Stimulated activated CD4-positive, alpha-beta T cell treated with anti-CD3 and anti-CD28 coated beads, Interleukin-1b, Interleukin-23, amount 100 ng/mL, for 1 hour (primary cell): ENCODE measurements at places on chromosomes 7 and 10.

DNA sequence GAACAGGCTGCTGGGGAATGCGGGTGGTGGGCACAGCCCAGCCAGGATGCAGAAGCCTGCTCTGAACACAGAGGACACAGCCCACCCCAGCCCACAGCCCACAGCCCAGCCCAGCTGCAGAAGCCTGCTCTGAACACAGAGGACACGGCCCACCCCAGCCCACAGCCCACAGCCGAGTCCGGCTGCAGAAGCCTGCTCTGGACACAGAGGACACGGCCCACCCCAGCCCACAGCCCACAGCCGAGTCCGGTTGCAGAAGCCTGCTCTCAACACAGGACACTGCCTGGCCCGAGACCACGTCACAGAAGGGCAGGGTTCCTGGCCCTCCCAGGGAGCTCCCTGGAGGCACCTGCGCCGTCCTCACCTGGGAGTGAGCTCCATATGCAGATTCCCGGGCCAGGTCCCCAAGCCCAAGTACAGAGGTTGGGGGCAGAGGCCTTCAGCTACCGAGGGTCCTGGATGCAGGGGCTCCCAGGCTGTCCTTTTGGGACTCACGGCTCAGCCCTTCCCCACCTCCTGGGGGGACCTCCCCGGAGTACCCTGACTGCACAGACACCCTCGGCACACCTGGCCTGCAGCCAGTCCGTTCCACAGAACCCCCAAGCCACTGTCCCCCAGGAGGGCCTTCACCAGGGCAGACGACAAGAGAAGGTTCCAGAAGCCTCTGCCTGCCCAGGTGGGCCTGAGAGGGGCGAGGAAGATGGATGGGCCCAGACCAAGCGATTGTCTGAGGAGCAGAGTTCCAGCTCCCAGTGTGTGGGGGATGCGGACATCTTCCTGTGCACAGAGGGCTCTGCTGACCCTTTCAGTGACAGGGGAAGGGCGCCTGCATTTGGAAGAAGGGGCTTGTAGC lies 23.7 kb upstream of the FOXL3 start:
- no peak for DNase-seq

DNA sequence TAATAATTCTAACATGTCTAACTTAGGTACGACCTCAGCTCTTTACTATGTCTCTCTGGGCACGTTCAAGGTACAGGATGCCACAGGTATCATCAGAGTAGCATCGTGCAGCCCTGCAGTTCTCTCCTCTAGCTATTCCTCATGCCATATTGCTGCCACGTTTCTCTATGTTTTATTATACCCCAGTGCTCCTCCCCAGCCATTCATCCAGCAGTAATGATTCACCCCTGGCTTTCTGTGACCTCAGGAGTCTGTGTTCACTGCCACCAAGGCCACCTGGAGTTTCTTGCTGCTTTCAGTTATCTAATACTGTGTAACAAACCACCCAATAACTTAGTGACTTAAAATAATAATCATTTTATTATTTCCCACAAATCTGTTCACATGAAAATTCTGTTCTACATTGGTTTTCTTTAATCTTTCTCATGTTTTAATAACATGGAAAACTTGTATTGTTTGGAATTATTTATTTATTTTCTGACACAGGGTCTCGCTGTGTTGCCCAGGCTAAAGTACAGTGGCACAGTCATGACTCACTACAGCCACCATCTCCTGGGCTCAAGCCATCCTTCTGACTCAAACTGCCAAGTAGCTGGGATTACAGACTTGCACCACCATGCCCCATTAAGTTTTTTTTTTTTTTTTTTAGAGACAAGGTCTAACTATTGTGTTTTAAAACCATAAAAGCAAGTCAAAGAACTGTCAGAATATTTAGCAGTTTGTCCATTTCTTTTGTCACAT lies 21.8 kb downstream of the REEP3 start:
- DNase-seq: no peak

- no peak for DNase-seq
These were observed 339.5 kb downstream of the WDR37 start for GRCh38 chr10:1395481-1396296.

DNA sequence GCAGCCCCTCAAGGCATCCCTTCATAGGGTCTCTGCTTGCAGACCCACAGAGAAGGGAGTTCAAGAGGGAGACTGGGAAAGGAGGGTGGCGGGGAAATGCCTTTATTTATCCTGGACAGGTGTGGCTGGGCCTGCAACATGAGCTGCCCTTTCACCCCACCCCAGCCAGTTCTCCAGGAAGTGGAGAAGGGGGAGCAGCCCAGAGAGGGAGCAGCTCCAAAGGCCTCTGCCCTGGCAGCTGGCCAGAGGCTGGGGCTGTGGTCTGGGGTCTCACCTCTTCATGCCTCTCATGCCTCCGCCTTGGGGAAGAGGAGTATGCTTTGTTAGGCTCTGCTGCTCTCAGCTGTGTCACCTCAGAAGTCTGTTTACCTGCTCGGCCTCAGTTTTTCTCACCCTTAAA lies 3.1 kb downstream of the LDB3 start:
- DNase-seq: no peak

GRCh38 chr10:75935240-75935639 lies 503.8 kb downstream of the LRMDA start:
- DNase-seq: no peak

DNA sequence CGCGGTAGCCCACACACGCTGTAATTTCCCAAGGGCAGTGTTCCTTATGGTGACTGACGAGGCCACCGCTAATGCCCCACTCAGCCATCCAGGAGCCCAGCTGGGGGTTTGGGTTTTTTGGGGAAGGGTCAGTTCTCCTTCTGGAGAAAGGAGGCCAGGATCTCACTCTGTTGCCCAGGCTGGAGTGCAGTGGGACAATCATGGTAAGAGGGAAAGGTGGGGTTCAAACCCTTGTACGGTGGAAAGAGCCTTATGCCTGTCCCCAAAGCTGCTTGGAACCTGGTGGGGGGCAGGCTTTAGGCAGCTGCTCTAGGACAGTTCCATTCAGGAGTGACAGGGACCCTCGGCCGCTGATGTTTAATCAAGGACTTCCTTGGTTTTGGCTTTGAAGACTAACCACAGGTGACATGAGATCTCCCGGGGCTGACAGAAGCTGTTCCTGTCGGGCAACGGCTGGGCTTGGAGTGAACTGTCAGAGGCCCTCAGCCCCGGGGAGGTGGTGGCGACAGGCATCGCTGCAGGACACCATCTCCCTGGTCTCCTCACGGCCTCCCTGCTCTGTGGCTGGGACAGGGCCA lies 84.5 kb downstream of the CARD11 start:
- no peak for DNase-seq

GRCh38 chr10:5040010-5040673 lies 36.5 kb upstream of the AKR1C2 start:
- no peak for DNase-seq
